Myometrial cell (primary cell): ENCODE measurements at places on chromosomes 11 and 22. TPM values are rescaled to one million over a fixed set of nuclear protein-coding genes. Genes with fewer than 3 reads are reported as not detected.

HBE1 gene
- total RNA-seq, result not detected in 2 replicates

PAMR1 gene
- 68.3 and 68.9 TPM in 2 replicates for total RNA-seq

NEFH gene
- total RNA-seq, result 0.58 and 0.89 TPM in 2 replicates

PIH1D2 gene
- total RNA-seq, result 1.2 and 4.9 TPM in 2 replicates

SCN4B gene
- total RNA-seq, result not detected in 2 replicates

VWCE gene
- 0.58 TPM in 1 of 2 replicates, not detected in the other for total RNA-seq

LARGE1 gene
- total RNA-seq, result 19.3 and 23.0 TPM in 2 replicates

TRIM48 gene
- not detected in 2 replicates for total RNA-seq

MGAT3 gene
- not detected in 2 replicates for total RNA-seq

ROBO4 gene
- total RNA-seq, result 5.5 and 8.6 TPM in 2 replicates

KIF18A gene
- 11.5 and 12.1 TPM in 2 replicates for total RNA-seq

TANGO2 gene
- 21.3 and 36.0 TPM in 2 replicates for total RNA-seq

MMP11 gene
- total RNA-seq, result 7.4 and 11.2 TPM in 2 replicates

L3MBTL2 gene
- 25.9 and 28.7 TPM in 2 replicates for total RNA-seq

POU2F3 gene
- not detected in 2 replicates for total RNA-seq

CCDC116 gene
- not detected in 2 replicates for total RNA-seq

FGF19 gene
- total RNA-seq, result not detected in 2 replicates

ZNRF3 gene
- total RNA-seq, result 6.0 and 6.3 TPM in 2 replicates

LRP4 gene
- total RNA-seq, result 0.53 and 1.4 TPM in 2 replicates

ST14 gene
- not detected in 2 replicates for total RNA-seq

NTM gene
- 2.3 and 4.8 TPM in 2 replicates for total RNA-seq

GRM5 gene
- not detected in 2 replicates for total RNA-seq

APOL2 gene
- 53.9 and 56.0 TPM in 2 replicates for total RNA-seq

OR52B4 gene
- not detected in 2 replicates for total RNA-seq

MS4A3 gene
- total RNA-seq, result not detected in 2 replicates

C11orf42 gene
- not detected in 2 replicates for total RNA-seq

DDX17 gene
- 139 and 161 TPM in 2 replicates for total RNA-seq

ELFN2 gene
- total RNA-seq, result 4.9 and 5.8 TPM in 2 replicates

KRTAP5-7 gene
- not detected in 2 replicates for total RNA-seq

BTG4 gene
- total RNA-seq, result not detected in 2 replicates

SCUBE2 gene
- total RNA-seq, result 0.18 and 0.29 TPM in 2 replicates

MED15 gene
- 37.7 and 51.3 TPM in 2 replicates for total RNA-seq

CYTH4 gene
- 0.53 and 1.2 TPM in 2 replicates for total RNA-seq

RSF1 gene
- 7.8 and 13.5 TPM in 2 replicates for total RNA-seq
